Vagina (tissue), 2 donors: ENCODE measurements at places on chromosomes 12 and 14. TPM values are rescaled to one million over a fixed set of nuclear protein-coding genes. Genes with fewer than 3 reads are reported as not detected.

- no peak for DNase-seq
- no peak overlapping the region for H3K27ac ChIP-seq
- peaks cover 45% of the 10 kb centered on the region for H3K4me1 ChIP-seq
- H3K27me3 ChIP-seq = no peaks in the 10 kb centered on the region
- no peak overlapping the region for H3K4me3 ChIP-seq
Observed at GRCh38 chr14:91367173-91368171, 50.1 kb downstream of the CCDC88C start.

DNA sequence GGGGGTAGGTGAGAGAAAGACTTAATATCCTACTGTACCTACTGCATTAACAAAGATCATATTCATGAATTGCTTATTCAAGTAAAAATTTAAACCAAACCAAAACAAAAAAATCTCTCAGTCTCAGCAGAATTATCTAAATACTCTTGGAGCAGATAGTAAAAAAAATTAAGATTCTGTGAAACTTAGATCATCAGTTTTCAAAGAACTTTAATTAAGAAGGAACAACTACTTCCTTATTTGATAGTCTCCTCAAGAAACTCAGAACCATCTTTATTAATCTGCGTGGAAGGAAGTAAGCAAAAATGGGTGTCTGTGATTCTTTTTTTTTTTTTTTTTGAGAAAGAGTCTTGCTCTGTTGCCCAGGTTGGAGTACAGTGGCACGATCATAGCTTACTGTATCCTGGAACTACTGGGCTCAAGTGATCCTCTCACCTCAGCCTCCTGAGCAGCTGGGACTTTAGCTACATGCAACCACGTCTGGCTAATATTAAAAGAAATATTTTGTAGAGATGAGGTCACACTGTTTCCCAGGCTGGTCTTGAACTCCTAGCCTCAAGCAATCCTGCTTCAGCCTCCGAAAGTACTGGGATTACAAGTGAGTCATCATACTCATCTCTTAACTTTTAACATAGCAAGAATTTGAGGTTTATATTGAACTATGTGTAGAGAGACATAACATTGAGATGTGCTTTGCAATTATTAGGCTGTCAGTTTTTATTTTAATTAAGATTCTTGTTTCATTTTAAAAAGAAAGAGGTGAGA, 37.4 kb downstream of the GAS2L3 start:
- no peak overlapping the region for H3K4me3 ChIP-seq
- H3K36me3 ChIP-seq = no peaks in the 10 kb centered on the region
- no peaks in the 10 kb centered on the region for H3K27me3 ChIP-seq
- no peaks in the 10 kb centered on the region for H3K4me1 ChIP-seq
- DNase-seq = no peak

Gene AJUBA
- total RNA-seq = 21.9 TPM

Gene RD3L
- not detected for total RNA-seq

DNA sequence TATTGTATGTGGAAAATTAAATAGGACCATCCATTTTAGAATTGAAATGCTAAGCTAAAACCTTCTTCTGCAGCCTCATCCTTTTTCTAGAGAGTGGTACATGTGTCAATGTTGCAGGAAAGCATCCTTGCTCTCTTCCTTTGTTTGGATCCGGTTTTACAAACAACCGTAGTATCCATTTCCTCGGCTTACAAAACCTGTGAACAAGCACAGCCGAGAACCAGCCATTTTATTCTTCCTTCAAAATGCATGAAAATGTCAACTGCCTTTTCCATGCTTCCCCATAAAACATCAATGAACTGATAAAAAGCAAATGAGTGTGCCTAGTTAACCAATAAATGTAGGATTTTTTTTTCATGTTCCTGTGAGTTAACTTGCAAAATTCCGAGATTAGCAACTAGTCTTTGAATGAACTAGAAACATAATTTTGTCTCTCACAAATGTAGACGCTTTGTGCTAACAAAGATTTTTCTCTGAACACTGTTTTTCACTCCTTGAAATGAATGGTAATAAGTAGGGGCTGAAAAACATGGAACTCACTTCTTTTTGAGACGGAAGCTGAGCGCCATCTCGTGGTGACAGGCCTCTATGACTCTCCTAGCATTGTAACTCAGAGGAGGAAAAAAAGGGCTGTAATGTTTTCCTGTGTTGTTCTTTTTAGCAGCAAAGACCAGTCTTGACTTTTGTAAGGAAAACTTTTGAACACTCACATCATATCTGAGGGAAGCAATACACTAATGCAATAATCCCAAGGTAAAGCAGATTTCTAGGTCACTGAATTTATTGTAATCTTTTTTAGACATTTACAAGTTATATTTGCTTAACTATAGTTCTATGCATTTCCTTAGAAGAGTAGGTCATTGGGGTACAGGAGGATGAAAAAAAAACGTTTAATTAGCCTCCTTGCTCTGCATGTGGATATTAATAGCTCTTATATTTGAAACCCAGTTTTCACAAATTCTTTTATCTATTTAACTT, 157.4 kb upstream of the FOXG1 start:
- H3K4me1 ChIP-seq = no peaks in the 10 kb centered on the region
- no peaks in the 10 kb centered on the region for H3K36me3 ChIP-seq

DNA sequence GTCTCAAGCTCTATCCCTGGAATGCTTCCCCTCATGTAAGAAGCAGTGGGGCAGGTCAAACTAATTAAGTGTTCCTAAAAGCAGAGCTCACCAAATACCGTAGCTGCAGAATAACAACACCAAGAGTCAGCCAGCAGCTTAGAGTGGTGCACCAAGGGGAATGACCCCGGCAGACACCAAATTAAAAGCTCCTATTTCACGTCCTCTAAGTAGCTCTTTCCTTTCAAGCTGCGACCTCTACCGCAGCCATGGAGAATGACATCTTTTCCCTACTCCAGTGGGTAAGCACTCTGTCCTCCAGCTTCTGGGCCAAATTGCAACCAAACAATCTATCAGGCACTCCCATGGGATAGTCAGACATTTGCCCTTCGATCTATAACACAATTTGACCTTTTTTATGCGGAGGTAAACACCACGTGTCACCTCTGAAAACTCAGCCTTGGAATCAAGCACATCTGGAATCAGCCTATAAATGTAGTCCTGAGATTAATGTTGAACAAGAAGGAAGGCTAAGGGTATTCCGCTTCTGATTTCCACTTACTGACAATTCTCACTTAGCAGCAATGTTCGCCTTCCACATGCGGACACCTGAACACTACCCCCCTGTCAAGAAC, 67.6 kb upstream of the CDKN3 start:
- no peaks in the 10 kb centered on the region for H3K36me3 ChIP-seq
- no peak overlapping the region for H3K27ac ChIP-seq
- no peaks in the 10 kb centered on the region for H3K27me3 ChIP-seq

DNA sequence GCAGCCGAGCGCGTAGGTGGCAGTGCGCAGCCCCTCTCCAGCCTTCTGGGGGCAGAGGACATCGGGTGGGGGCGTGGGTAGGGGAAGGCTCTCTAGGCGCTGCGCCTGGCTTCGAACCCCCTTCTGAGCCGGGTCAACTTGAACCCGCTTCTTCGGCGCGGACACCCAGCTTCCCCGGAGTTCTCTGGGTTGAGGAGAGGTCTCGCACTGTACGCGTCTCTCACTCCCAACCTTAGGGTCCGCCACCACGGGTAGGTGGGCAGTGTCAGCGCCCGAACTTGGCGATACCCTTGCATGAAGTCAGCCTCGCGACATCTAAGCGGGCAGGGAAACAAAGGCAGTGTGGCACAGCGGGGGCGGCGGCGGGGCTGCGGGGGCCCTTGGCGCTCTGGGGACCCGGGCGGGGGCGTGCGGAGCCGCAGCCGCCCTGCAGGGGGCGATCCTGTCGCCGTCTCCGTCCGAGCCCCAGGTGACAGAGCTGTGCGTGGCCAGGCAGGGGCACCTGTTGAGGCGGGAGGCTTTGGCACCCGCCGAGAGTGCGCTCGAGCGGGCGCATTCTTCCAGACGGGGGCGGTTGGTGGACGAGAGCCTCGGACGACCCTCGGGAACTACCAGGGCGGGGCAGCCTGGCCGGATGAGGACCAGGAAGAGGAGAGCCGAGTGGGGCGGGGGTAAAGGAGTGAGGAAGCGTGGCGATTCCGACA, 1.1 kb downstream of the GALNT16 start:
- peaks cover 29% of the 10 kb centered on the region for H3K4me1 ChIP-seq
- H3K27ac ChIP-seq = peak overlapping the region; percentile 53
- no peaks in the 10 kb centered on the region for H3K27me3 ChIP-seq
- H3K36me3 ChIP-seq = no peaks in the 10 kb centered on the region
- peak overlapping the region; percentile 53 for H3K4me3 ChIP-seq
